ENCODE measurements at places on chromosomes 13 and 19. TPM values are rescaled to one million over a fixed set of nuclear protein-coding genes. Genes with fewer than 3 reads are reported as not detected.

- no peak overlapping the region for H3K4me3 ChIP-seq
- H3K27ac ChIP-seq, result no peak overlapping the region
- peaks cover 40% of the 10 kb centered on the region for H3K4me1 ChIP-seq
- H3K36me3 ChIP-seq, result peaks cover 2% of the 10 kb centered on the region
- no peak for DNase-seq
These were observed 16.9 kb downstream of the EFNB2 start for GRCh38 chr13:106518512-106518911.

- H3K4me3 ChIP-seq, result no peak overlapping the region
- H3K27me3 ChIP-seq, result no peaks in the 10 kb centered on the region
- H3K36me3 ChIP-seq, result no peaks in the 10 kb centered on the region
These were observed 9.1 kb upstream of the VWA8 start for GRCh38 chr13:41970022-41970421.

DNA sequence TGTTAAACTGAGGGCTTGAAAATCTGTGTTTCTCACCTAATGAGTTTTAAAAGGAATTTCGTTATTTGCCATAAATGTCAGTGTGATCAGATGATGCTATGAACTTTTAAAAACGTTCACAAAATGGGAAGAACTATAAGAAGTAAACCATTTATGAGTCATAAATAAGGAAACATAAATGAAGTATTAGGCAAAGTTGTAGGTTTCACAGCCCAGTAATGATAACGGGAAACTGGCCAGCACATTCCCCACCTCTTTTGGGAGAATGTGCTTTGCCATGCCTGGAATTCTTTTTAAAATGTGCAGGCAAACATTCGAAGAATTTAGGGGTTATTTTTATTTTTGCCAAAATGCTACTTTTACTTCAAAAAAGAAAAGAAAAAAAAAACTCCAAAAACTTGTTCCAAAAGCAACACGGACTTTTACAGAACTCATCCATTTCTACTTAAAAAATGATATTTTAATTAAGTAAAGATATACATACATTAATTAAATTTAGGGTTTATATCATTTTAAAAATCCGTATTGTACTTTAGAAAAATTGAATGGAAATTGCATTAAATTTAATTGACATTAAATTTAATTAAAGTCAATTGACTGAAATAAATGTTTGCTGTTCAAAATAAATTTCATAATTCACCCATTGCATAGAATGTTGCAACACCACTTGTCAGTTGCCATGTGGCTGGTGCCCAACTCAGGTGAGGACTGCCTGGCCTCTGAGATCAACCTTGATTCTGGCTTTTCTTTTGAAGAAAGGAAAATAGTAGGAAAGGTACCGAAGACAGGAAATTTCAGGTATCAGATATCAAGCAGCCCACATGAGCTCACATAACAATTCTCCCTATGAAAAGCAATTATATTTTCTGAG, 1198.5 kb downstream of the EFNB2 start:
- H3K4me1 ChIP-seq, result peaks cover 20% of the 10 kb centered on the region
- no peak overlapping the region for H3K27ac ChIP-seq
- DNase-seq, result peak; percentile 55
- no peaks in the 10 kb centered on the region for H3K36me3 ChIP-seq
- no peak overlapping the region for H3K4me3 ChIP-seq
- H3K27me3 ChIP-seq, result no peaks in the 10 kb centered on the region

- peaks cover 9% of the 10 kb centered on the region for H3K4me1 ChIP-seq
- no peak overlapping the region for H3K4me3 ChIP-seq
- DNase-seq, result no peak
These were observed 72.2 kb downstream of the KCTD15 start for GRCh38 chr19:33868788-33869412.

PGLYRP2 gene
- not detected for total RNA-seq

DNA sequence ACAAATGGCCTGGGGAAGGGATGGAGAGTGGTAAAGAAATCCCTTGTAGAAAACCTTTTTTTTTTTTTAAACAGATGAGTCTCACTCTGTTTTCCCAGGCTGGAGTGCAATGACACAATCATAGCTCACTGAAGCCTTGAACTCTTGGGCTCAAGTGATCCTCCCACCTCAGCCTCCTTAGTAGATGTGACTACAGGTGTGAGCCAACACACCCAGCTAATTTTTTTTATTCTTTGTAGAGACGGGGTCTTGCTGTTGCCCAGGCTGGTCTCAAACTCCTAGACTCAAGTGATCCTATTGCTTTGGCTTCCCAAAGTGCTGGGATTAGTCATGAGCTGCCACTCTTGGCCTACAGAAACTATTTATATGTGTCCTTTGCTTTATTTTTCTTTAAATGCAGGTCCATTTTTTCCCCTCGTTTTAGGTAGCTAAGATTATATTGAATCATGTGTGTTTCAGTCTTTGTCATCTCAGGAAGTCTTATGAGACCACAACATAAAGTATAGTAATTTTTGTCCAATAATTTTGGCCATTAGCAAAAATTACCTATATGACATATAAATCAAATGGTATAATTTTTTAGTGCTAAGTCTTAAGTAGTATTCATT, 10.5 kb downstream of the LPAR6 start:
- H3K4me3 ChIP-seq, result no peak overlapping the region
- H3K36me3 ChIP-seq, result no peaks in the 10 kb centered on the region

DNA sequence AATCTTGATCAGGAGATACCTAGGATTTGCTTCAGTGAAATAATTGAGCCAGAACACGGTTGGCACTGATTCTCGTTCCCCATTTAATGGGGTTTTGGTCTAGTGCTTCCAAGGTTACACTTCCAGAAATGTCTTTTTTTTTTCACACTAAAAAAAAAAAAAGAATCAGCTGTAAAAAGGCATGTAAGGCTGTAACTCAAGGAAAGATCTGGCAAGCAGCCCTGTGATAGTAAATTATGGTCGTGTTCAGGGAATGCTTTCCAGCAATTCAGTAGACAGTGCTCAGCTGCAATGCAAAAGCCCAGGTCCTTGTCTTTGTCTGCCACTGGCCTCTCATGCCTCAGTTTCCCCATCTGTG, 27.2 kb upstream of the NDUFS7 start:
- no peaks in the 10 kb centered on the region for H3K27me3 ChIP-seq
- H3K4me1 ChIP-seq, result peaks cover 41% of the 10 kb centered on the region
- peak overlapping the region; percentile 68 for H3K4me3 ChIP-seq
- no peak overlapping the region for H3K27ac ChIP-seq
- peaks cover 18% of the 10 kb centered on the region for H3K36me3 ChIP-seq

- H3K4me3 ChIP-seq, result no peak overlapping the region
- H3K27ac ChIP-seq, result no peak overlapping the region
- no peaks in the 10 kb centered on the region for H3K4me1 ChIP-seq
These were observed 77.4 kb upstream of the ABCC4 start for GRCh38 chr13:95378603-95379002.

KLK4 gene
- not detected for total RNA-seq

- no peak overlapping the region for H3K27ac ChIP-seq
- H3K4me3 ChIP-seq, result no peak overlapping the region
These were observed 22.8 kb downstream of the SYDE1 start for GRCh38 chr19:15129856-15130585.
